Ovary (tissue), 10 donors: ENCODE measurements at places on chromosomes 11 and 22. TPM values are rescaled to one million over a fixed set of nuclear protein-coding genes. Genes with fewer than 3 reads are reported as not detected.

DNA sequence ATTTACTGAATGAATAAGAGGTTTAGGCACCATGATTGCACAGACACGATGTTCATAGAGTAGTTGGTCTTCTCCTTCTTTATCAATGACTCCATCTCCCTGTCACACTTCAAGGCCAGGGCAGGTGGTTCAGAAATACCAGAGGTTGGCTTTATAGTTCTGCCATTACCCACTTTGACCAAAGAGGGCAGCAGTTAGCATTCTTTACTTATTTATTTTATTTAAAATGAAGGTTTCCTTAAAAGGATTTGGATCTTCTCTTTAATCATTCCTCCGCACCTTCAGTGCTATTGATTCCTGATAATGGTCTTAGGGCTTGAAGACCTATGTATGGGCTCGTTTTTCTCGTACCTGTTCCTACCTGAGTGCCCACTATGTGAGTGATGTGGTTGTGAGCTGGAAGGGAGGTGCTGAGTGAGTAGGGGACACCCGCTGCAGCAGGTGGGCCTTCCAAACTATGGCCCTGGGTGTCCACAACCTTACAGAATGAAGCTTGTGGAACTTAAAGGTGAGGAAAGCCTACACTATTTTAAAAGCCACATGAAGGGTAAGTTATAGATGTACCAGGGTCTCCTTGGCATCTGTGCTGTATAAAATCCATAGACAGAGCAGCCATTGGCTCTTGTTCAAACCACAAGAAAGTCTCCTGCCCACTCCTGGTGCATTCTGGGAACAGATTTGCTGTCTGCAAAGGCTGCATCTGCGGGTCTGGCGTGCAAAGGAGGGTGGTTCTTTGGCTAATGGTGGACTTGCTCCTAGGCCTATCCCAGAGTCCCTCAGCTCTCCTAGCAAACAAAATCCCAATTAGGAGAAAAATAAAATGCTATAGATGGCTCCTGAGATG, 35.0 kb downstream of the TIMP3 start:
- no peaks in the 10 kb centered on the region for H3K36me3 ChIP-seq
- no peaks in the 10 kb centered on the region for H3K27me3 ChIP-seq
- no peak overlapping the region for H3K4me3 ChIP-seq

DNA sequence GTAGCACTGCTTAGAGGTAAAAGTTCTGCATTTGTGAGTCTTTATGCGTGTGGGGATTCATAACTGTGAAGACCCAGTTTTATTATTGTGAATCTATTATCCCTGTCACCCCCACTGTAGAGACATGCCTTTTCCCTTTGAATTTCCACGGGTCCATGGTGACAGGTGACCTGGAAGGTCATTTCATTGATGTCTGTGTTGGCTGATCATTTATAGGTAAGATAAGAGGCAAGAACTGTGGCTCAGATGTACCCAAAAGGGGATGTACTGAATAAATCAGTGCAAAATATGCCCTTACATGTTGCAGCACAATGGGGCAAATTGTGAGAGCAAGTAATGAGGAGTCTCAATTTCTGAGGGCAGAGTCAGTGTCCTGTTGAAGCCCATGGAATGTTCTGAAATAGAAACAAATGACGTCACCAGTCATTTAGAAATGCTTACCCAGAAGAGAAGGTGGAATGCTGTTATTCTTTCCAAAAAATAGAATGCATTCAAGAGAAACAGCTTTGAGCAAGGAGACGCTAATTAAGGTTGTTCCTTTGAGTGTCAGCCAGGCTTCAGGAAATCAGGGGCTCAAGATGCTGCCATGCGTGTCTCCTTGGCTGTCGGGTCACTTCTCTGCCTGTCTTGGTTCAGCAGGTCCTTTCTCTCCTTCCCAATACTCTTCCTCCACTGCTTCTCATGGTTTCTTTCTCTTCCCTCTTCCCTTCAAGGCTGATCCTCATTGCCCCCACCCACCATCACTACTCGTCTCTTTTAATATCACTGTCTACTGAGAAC, 118.7 kb upstream of the E2F8 start:
- H3K27me3 ChIP-seq, result no peaks in the 10 kb centered on the region
- no peak for DNase-seq
- H3K36me3 ChIP-seq, result no peaks in the 10 kb centered on the region
- H3K4me1 ChIP-seq, result no peaks in the 10 kb centered on the region
- H3K4me3 ChIP-seq, result no peak overlapping the region
- H3K27ac ChIP-seq, result no peak overlapping the region

- no peaks in the 10 kb centered on the region for H3K27me3 ChIP-seq
- H3K4me3 ChIP-seq, result no peak overlapping the region
- no peak overlapping the region for H3K27ac ChIP-seq
- DNase-seq, result no peak
These were observed 253.6 kb upstream of the LRRC4C start for GRCh38 chr11:41713030-41713429.

VPS26B gene
- 26.1 TPM for polyA plus RNA-seq

RIMBP3C gene
- 0.04 TPM for polyA plus RNA-seq

DNA sequence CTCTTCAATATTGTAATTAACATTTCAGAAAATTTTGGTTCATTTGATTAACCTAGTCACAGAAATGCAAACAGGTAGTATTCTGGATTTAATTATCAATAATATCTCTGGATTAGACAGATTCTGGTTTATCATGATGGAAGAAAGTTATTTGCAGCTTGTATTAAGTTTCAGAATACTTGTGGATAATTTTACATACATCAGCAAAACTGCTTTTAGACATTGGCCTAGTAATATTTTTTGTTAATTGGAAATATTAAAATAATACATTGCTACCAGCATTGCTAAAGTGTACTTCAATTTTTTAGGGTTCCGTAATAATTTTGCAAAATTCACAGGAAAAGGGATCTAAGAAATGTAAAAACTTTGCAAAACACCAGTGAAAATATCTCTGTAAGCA, 3.8 kb upstream of the OR5D14 start:
- H3K36me3 ChIP-seq, result no peaks in the 10 kb centered on the region
- DNase-seq, result no peak
- no peaks in the 10 kb centered on the region for H3K4me1 ChIP-seq
- no peaks in the 10 kb centered on the region for H3K27me3 ChIP-seq
- no peak overlapping the region for H3K27ac ChIP-seq
- H3K4me3 ChIP-seq, result no peak overlapping the region

DNA sequence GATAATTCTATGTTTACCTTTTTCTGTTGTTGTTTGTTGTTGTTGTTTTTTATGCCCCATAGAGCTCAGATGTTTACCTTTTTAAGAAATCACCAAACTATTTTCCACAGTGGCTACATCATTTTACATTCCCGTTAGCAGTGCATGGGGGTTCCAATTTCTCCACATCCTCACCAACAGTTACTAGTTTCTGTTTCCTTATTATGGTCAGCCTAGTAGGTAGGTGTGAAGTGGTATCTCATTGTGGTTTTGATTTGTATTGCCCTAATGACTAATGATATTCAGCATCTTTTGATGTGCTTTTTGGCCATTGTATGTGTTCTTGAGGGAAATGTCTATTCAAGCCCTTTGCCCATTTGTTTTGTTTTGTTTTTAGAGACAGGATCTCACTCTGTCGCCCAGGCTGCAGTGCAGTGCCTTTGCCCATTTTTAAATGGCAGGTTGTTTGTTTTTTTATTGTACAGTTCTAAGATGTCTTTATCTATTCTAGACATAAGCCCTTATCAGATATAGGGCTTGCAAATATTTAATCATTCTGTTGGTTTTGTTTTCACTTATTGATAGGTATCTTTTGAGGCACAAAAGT, 27.5 kb downstream of the CHEK2 start:
- no peaks in the 10 kb centered on the region for H3K27me3 ChIP-seq
- no peak overlapping the region for H3K4me3 ChIP-seq
- H3K27ac ChIP-seq, result no peak overlapping the region
- no peak for DNase-seq
- H3K4me1 ChIP-seq, result no peaks in the 10 kb centered on the region
